ENCODE measurements at places on chromosomes 1 and 21.
A peak's percentile ranks its signal among the peaks of the same experiment; 100 is the strongest.

DNA sequence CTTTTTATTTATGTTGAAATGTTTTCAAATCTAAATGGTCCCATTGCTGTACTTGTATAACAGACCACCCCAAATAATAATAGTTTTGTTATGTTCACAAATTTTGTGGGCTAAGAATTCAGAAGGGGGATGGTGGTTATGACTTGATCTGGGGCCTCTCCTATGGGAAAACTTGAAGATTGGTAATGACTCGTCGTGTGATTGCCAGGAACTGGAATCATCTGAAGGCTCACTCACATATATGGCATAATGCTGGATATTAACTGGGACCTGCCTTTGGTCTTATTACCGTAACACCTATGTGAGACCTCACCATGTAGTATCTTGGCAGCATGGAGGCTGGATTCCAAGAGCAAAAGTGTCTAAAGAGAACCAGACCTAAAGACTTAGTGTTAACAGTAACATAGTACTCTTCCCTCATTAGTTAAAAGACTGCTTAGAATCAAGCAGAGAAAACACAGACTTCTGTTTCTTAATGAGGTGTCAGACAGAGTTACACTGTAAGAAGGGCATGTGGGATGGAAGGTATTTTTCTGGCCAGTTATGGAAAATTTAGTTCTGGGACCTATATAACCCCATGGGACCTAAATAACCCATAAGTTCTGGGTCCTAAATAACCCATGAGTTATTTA is 11.9 kb downstream of the LYPLAL1 start:
- DNase-seq, result peak; percentile 12

DNA sequence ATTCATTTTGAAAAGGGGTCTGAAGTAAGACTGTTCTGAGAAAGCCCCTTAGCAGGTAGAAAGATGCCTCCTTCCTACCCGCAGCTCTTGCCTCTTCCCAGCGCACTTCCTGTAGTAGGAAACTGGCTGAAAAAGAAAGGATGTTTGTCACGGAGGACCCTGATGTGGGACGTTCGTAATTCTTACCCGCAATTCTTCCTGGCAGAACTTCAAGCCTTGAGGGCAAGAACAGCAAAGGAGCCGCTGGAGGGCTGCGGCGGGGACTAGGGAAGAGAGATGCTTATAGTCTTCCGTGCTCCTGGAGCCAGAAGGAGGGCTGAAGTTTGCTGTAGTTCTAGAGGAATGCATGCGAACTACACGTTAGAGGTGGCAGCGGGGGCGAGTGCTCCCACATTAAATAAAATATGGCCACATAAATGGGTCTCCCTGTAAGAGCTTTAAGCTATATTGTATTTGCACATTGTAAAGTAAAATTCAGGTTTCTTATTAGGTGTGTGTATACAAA is 6.3 kb downstream of the C1orf53 start:
- DNase-seq, result no peak

- DNase-seq, result peak; percentile 14
These were observed 46.1 kb downstream of the MEGF6 start for GRCh38 chr1:3564921-3565831.

GRCh38 chr1:62175568-62176179 is 19.0 kb upstream of the L1TD1 start:
- peak; percentile 36 for DNase-seq

- no peak for DNase-seq
These were observed 32.6 kb downstream of the PIGM start for GRCh38 chr1:159999204-159999603.

- peak; percentile 42 for DNase-seq
These were observed 4.0 kb downstream of the TOMM40L start for GRCh38 chr1:161229896-161230295.

DNA sequence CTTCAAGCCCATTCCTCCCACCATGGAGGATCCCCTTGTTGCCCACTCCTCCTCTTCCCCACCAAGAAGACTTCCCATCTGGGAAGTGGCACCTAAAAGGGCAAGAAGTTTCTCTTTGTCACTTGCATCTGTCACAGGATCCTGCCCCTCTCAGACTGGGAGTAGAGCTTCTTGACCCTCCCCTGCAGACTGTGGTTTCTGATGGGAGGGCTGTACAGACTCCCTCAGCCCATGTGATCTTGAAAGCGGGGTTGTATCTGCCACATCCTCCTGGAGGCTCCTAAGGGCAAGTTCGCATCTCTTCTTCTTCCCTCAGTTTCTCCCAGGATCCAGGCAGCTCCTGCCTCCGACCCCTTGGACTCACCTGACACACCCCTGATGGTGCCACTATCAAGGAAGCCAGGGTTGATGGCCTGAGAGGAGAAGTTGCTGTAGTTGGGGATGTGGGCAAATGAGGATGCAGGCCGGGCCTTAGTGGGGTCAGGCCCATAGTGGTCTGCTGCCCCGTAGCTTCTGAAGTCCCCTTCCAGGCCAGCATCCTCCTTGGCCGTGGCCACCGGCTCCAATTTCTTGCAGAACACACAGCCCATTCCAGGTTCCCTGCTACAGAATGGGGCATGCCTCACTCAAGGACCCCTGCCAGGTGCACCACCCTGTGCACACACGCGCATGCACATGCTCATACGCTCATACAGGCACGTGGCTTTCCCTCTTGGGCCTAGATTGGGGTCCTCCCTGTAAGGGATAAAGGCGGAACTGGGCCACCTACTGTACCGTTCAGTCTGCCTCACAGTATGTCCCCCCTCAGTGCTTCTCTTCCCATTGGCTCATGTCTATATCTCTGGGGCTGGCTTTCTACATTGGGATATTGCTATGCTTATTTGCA is 11.4 kb downstream of the FGR start:
- no peak for DNase-seq

DNA sequence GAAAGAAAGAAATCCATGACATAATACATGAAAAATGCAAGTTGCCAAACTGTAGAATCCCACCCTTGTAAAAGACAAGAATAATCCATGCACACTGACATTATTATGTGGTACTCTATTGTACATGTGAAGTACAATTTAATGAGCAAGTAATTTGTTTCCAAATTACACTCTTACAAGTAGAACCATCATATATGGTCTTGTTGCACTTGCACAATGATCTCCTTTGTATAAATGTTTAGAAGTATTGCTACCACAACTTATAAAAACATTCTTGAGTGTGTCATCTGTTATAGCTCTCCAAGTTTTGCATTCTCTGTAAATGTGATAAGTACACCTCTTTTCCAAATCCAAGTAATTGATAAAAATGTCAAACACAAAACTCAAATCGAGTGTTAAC is 29.1 kb upstream of the ZNF281 start:
- no peak for DNase-seq

DNA sequence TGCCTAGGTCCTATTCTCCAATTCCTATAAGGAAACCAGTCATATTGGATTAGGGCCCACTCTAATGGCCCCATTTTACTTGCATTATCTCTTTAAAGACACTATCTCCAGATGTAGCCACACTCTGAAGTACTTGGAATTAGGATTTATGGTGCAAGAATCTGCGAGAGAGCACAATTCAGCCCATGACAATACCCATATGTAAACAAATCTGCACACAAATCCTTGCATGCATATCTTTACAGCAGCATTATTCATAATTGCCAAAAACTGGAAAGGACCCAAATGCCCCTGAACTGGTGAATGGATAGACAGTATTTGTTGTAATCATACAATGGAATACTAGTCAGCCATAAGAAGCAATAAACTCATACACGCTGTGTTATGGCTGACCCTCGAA is 229.8 kb upstream of the ADAMTS5 start:
- DNase-seq, result no peak

GRCh38 chr1:6243053-6243834 is 735 bp upstream of the HES3 start:
- DNase-seq, result no peak

DNA sequence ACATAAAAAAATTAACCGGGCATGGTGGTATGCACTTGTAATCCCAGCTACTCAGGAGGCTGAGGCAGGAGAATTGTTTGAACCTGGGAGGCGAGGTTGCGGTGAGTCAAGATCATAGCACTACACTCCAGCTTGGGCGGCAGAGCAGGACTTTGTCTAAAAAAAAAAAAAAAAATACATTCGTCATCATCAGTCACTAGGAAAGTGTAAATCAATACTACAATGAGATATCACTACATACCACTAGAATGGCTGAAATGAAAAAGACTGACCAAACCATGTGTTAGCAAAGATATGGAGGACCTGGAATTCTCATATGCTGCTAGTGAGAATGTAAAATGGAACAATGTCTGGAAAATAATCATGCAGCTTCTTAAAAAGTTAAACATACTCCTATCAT is 9.3 kb downstream of the SPATA45 start:
- DNase-seq, result no peak

GRCh38 chr1:221963742-221964141 is 221.9 kb upstream of the DUSP10 start:
- no peak for DNase-seq

DNA sequence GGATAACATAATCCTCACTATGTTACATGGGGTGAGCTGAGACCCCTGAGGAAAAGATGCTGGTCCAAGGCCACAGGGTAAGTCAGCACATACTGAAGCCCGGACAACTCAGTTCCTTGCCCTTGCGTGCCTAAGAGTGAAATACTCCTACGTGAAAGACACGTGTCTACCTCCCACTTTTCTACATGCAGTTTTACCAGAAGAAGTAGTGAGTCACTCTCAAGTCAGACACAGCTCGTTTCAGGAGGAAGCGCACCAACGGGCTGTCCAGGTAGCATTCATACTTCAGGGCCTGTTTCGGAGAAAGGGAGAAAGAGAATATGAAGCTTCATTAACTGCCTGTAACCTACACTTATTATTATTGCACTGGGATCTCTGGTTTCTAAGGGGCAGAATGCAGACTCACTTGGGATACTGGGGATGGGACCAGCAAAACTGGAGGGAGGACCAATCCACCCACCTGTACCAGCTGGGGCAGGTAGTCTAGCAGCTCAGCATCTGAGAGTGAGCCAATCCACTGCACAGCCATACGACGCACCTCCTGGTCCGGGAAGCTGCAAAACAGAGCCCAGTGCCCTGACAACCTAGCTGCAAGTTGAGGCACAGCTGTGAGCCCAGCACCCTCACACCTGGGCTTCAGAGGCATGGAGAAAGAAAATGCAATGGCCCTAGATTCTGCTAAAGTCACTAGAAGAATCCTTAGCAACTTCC is 32.4 kb upstream of the PPP1R15B start:
- DNase-seq, result peak; percentile 49

- no peak for DNase-seq
These were observed 95.9 kb downstream of the DISP1 start for GRCh38 chr1:222910699-222911098.

DNA sequence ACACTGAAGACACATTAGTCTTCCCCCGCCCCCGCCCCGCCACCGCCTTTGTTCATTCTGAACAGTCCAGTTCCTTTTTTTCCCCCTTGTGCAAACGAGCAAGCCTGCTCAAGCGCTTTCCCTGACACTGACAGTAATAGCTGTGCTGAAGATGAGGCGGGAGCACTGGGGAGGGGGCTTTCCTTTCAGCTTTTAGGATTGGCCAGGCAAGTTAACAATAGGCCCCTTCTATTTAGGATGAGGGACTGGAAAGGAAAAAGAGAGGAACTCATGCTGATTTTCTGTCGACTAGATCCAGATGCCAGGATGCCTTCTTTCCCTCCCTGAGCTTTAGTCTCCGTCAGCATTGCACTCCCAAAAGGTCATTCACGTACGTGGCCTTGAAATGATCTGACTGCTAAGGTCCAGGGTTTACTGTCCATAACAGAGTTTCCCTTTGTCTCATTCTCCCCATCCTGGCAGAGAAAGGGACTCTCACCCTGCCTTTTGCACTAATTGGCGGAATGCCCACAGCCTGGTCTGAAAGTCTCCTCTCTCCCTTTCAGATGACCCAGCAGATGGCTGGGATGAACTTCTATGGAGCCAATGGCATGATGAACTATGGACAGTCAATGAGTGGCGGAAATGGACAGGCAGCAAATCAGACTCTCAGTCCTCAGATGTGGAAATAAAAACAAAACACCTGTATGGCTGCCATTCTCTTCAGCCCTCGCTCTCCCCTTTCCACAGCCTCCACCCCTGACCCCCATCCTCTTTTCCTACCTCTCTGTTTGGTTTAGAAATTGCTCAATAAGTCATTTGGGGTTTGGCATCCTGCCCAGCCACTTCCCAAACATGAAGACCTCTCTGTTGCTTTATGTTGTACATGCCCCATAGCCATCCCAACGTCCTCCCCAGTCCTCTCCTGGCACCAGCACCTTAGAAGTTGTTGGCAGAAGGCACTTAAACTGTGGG is 28.6 kb upstream of the ZFP69B start:
- no peak for DNase-seq

GRCh38 chr1:29525941-29526340 is 289.6 kb downstream of the PTPRU start:
- DNase-seq, result no peak

GRCh38 chr1:230282157-230282556 is 144.0 kb downstream of the PGBD5 start:
- DNase-seq, result no peak

DNA sequence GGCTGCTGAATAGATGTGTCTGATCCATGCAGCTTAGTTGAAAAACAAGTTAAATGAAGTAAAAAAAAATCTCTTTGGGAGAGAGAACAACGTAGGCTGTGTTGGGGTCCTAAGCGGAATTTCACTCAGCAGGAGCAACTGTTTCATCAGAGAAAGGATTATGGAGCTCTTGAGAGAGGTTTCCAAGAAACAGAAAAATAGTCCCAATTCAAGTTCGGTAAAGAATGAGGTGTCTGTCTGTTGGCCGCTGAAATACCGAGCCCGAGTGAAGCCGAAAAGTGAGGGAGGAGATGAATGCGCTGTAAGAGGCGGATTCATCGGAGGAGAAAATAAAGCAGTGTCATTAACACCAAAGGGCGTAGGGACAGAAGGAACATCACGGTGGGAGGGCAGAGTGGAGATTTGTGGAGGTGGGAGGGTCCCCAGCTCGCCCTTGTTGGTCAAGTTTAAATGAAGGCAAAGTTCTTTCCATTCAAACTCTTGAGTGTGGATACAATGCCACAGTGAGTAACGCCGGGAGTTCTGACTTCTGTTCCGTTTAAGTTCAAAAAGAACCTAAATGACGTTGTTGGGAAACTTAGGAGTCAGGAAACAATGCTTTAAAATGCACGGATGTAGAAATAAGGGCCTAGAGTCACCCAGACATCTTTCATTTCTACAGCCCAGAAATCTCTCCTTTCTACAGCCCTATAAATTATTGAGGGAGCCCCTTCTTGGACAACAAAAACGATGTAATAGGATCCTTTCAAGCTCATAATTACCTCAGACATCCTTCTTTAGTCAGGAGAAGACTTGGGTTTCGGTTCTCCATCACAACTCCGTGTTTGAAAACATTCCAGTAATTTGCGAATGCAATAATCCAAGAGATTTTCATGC is 15.6 kb upstream of the SLC45A1 start:
- no peak for DNase-seq

DNA sequence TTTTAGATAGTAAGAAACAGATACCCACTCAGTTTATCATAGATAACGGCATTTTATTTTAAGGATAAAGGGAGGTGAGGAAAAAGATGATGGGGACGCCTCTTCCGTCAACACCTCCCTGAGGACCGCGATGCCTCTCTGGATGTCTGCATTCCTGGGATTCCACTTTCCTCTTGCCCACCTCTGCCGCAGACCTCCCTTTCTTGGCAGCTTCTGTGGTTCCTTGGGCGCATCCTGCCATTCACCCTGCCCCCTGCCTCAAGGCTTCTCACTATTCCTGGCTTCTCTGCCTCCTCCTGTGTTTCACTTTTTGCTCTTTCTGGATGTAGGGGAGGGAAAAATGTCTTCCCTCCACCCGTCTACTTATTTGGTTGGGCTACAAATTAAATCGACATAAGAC is 19.9 kb downstream of the HUNK start:
- DNase-seq, result no peak

Measured in ACHN (cell line).